ENCODE measurements at places on chromosomes 3 and 15. TPM values are rescaled to one million over a fixed set of nuclear protein-coding genes. Genes with fewer than 3 reads are reported as not detected.

SLC2A2 gene
- total RNA-seq: 434 TPM

IMP3 gene
- 45.2 TPM for total RNA-seq

SERF2 gene
- total RNA-seq: 480 TPM

DUOX2 gene
- not detected for total RNA-seq

IL17RB gene
- 14.6 TPM for total RNA-seq

AHSG gene
- total RNA-seq: 965 TPM

SLC38A3 gene
- total RNA-seq: 98.1 TPM

P2RY13 gene
- total RNA-seq: 6.1 TPM

TRH gene
- total RNA-seq: not detected

All from liver (tissue), 10 donors.